HFFc6 (cell line): ENCODE measurements at places on chromosomes 4 and X. TPM values are rescaled to one million over a fixed set of nuclear protein-coding genes. Genes with fewer than 3 reads are reported as not detected.

PPP4R3C gene
- not detected in 2 replicates for total RNA-seq

IL15 gene
- 1.6 to 3.6 TPM (median 1.9 TPM) in 3 replicates for total RNA-seq

GABRE gene
- 0.46 to 2.8 TPM (median 1.8 TPM) in 3 replicates for total RNA-seq

DNA sequence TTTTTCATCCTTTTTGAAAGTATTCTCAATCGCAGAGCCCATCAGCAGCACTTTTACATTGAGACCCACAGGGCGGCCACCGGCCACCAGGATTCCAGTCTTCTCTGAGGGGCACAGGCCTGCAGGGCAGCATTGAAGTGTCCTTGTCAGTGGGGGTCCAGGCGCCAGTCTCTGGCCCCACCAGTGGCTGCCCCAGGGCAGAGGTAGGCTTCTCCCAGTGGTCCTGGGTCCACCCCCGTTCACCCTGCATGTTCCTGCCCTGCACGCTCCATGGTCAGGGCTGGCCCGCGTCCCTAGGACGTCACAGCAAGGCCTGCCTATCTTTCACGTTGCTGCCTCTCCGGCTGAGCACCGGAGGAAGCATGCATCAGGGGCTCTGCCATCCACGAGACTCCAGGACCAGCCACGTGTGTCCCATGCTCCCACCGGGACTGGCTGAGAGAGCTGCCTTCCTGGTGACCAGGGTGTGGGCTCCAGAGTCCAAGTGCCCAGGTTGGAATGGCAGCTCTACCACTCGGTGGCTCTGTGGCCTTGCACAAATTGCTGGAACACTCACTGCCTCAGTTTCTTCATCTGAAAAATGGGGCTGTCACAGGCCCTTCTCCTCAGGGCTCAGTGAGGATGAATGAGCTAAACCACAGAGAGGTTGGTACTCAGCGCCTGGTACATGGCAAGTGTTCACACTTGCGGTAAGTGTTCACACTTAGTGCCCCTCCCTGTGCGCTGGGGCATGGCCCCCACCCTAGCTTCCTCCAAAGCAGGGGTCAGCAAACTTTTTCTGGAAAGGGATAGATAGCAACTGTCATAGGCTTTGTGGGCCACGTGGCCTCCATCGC lies 30.7 kb upstream of the JAKMIP1 start:
- DNase-seq = no peak

GRCh38 chr4:151940291-151940690 lies 179.5 kb upstream of the GATB start:
- no peak for DNase-seq

DNA sequence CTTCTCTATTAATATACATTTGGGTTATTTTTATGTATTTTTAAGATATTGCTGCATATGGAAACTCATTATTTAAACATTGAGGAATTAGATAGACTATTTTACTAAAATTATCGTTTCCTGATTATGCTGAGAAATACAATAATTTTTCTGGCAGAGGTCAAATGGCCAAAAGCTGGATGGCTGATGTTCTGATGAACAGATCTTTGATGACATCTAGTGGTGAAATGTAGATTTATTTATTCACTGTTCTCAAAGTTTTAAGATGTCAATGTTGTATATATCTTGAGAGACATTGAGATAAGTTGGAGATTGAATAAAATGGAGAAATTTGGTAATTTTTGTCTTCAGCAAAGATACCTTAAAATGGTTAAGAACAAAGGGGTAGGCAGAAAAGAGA lies 96.2 kb downstream of the UGT8 start:
- peak; percentile 11 for DNase-seq

DNA sequence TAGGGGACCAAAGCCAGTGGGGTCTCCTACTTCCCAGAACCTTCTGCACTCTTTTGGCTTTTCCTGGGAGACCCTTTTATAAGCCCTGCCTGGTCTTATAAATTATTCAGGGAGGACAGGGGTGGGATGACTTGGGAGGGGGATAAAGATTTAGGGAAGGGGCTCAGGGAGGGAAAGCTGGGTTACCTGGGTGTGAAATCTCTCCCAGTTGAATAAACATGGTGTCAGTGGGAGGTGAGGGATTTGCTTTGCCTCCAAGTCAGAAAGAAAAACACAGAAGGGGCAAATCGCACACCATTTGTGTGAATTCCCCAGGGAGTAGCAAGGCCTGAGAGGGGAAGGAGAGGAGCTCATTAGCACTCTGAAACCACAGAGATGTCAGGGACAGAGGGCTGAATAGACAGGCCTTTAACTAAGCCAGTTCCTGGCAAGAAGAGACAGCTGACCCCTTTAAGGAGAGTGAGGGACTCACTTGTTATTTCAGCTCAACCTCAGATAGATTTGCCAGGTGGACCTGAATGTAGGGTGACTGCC lies at the start of gene RIPPLY1:
TSS of gene RIPPLY1 (minus strand) at position 51 of the 534 bp plus-strand sequence. CDS start 54 bp downstream, outside the sequence.
- DNase-seq = no peak

- DNase-seq = no peak
Observed at GRCh38 chrX:9336456-9336855, 128.4 kb upstream of the TBL1X start.

- no peak for DNase-seq
Observed at GRCh38 chr4:907691-908425, 24.3 kb downstream of the GAK start.

- DNase-seq = no peak
Observed at GRCh38 chrX:21831496-21831895, 7.9 kb upstream of the MBTPS2 start.

DNA sequence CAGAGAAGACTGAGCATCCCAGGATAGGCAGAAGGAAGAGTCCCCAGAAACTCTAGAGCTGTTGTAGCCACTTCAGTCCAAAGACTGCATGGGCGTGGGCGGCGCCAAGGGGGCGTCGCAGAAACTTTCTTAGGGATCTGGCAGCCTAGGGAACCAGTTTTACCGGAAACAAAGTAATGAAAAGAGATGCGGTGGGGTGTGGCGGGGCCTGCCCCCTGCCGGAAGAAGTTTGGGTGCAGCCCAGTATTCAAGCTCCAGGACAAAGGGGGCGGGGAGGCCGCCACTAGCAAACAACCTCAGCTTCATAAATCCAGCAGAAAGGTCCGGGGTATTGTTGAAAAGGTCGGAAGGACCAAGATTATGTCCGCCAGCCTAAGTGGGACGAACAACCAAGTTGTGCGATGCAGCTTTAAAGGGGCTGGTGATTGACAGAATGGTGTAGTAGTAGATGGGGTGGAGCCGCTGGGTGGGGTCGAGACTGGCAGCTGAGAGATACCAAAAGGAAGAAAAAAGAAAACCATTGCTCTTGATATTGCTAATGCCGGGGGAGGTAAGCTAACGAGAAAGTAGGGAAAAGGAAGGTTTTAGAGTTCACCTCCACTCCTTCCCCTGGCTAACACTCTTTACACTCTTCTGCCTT lies 190.5 kb downstream of the RRAGB start:
- DNase-seq = peak; percentile 7

GRCh38 chr4:39855909-39856512 lies 121.7 kb downstream of the PDS5A start:
- peak; percentile 55 for DNase-seq
